Ascending aorta (tissue), 2 donors: ENCODE measurements at places on chromosomes 6 and 20.

DNA sequence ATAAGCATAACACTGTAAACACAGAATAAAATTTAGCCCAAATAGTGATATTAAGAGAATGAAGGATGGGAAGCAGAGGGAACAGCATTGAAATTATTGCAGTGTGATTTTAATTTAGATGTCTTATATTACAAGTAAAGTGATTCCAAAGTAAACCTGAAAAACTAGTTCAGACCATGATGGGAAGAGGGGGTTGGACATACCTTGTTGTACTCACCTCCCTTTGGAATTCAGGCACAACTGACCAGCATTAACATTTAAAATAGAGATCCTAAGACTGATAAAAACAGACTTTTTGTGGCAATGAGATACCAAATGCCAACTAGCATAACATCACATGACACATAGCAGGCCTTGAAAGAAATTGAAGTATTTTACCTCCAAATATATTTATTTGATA, 262.6 kb upstream of the PRND start:
- DNase-seq: no peak

DNA sequence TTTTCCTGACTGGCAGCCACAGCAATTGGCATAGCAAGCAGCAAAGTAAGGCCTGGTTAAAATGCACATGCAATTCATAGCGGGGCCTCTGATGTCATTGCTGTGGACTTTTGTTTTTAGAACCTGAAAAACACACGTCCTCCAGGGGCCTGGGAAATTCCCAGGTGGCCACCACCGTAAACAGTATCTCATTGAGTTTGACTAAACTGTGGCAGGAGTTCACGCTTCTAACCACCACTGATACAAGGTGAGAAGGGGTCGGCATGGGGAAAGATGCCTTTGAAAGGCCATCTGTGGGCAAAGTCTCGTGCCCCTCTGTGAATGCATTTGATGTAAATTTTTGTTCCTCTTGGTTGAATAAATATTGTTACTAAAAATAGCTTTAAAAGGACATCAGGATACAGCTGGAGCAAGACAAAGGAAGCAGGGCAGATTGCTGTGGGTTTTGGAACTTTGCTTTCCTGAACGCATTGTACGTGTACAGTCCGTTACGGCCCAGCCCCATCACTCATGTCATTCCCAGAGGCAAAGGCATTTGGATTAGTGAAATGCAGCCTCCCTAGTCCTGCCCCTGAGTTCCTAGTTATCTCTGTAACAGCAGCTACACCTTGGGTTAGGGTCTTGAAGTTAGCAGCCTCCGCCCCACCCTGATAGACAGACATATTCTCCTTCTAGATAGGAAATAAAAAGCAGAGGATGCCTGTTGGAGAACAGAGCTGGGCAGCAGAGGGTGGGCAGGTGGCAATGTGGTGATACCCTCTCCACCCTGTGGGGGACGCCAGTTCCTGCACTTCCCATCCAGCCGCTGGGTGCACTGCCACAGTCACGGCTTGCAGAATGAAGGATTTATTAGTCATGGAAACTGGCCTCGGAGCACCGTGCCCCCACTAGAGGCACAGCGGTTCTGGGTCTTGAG, 80.3 kb downstream of the ZDHHC14 start:
- no peak for DNase-seq

- no peak for DNase-seq
Observed at GRCh38 chr6:56764081-56764566, 121.4 kb upstream of the DST start.

DNA sequence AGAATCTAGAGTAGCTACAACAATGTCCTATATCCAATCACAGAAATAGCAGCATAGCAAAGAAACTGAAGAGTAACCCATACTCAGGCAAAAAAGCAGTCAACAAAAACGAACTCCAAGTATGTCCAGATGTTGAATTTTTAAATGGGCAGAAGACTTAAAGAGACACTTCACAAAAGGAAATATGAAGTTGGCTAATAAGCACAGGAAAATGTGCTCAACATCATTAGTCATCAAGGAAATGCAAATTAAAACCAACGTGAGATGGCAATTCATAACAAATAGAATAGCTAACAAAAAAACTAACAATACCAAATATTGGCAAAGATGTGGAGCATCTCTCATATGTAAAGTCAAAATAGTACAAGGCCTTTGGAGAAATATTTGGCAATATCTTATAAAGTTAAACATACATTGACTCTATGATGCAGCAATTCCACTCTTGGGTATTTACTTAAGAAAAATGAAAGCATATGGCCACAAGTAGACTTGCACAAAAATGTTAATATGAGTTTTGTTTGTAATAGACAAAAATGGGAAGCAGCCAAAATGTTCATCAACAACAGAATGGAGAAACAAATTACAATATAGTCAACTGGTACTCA, 37.7 kb downstream of the FRK start:
- no peak for DNase-seq

GRCh38 chr6:43761666-43762409, 8.2 kb upstream of the VEGFA start:
- DNase-seq: no peak
